Smooth muscle cell of the umbilical artery (primary cell): ENCODE measurements at places on chromosomes 7 and 10. TPM values are rescaled to one million over a fixed set of nuclear protein-coding genes. Genes with fewer than 3 reads are reported as not detected.

Gene FAS
- 74.8 and 97.8 TPM in 2 replicates for total RNA-seq

Gene CYP26C1
- 0.09 TPM in 1 of 2 replicates, not detected in the other for total RNA-seq

Gene CPA2
- total RNA-seq = not detected in 2 replicates

Gene WIPF3
- not detected in 2 replicates for total RNA-seq

Gene EFCAB10
- total RNA-seq = 0.32 TPM in 1 of 2 replicates, not detected in the other

Gene HABP2
- not detected in 2 replicates for total RNA-seq

Gene GALNT17
- not detected in 2 replicates for total RNA-seq

Gene POLR2J2
- 2.3 and 2.7 TPM in 2 replicates for total RNA-seq

Gene WDR86
- 8.6 TPM in 1 of 2 replicates, not detected in the other for total RNA-seq

Gene TNRC18
- 36.8 and 65.2 TPM in 2 replicates for total RNA-seq

Gene FGFR2
- total RNA-seq = 1.8 and 9.2 TPM in 2 replicates

Gene SLC16A12
- total RNA-seq = 0.14 TPM in 1 of 2 replicates, not detected in the other
